ENCODE measurements at places on chromosomes 16 and 17.

DNA sequence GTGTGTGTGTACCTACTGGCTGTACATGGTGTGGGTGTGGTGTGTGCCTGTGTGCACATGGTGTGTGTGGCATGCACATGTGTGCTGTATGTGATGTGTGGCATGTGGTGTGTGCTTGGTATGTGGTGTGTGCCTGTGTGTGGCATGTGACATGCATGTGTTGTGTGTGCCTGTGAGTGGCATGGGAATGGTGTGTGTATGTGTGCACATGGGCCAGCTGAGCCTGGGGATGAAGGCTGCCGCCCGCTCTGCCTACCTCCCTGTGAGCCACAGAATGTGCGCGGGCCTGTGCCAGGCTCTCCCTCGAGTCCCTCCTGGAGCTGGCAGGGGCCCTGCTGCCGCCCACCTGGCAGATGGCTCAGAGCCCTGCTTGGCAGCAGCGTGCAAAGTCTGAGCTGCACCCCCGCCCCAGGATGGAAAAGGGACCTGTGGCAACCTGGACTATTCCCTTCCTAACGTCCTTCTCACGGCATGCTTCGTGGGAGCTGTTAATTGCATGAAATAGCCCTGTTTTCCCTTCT, 9.3 kb downstream of the PRSS27 start:
- DNase-seq = no peak

DNA sequence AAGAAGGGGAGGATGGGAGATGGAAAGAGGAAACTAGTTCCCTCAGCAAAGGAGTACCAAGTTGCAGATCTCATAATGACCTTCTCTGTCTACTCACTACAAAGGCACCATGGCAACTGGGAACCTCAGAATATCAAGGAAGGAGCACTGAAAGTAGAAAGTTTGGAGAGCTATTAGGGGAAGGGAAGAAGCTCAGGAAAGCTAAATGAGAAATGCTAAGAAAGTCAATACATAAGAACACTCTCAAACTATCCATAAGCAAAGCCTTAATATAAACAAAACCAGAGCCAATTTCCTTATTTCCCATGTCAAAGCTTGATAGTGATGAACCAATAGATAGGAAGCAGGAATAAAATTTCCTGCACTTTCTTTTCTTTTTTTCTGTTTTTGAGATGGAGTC, 57.9 kb upstream of the C17orf78 start:
- no peak for DNase-seq

- DNase-seq = no peak
These were observed 251.7 kb downstream of the CPPED1 start for GRCh38 chr16:12551946-12552345.

DNA sequence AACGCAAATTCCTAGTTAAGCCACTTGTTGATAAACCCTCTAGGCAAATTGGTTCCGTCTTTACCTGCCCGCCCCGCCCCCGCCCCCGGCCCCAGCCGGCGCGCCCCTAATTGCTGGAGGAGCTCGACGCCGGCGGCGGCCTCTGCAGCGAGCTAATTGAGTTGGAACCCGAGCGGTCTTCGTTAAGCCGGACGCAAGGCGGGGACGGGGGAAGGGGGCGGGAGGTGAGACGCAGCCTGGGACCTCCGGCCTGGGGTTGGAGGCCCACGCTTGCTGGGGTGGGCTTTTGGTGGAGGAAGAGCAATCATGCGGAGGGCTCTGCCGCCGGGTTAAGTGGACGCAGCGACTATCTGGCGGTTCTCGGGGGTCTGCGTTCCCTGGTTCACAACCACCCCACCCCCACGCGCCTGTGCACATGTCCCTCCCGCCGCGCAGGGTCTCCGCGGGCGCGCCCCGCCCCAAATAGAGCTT, 12.7 kb upstream of the FOXF1 start:
- DNase-seq = no peak

DNA sequence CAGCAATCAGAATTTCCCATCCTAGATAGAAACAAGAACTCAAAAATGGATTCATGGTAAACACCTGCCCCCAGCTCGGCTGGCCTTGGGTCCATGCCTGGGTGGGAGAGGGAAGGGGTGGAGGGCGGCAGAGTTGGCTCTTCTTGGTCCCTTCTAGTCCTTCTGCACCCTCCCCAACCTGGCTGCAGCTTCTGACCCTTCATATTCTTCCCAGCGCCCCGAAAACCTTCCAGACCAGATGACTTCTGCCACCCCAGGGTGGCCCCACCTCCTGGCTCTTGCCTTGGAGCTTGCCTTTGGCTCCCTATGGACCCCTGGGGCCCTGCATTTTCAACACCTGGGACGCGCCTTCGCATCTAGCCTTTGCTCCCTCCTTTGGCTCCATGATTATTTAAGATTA, 5.4 kb upstream of the GJD3 start:
- DNase-seq = no peak

GRCh38 chr17:34098699-34099098, 156.4 kb upstream of the CCL2 start:
- no peak for DNase-seq

DNA sequence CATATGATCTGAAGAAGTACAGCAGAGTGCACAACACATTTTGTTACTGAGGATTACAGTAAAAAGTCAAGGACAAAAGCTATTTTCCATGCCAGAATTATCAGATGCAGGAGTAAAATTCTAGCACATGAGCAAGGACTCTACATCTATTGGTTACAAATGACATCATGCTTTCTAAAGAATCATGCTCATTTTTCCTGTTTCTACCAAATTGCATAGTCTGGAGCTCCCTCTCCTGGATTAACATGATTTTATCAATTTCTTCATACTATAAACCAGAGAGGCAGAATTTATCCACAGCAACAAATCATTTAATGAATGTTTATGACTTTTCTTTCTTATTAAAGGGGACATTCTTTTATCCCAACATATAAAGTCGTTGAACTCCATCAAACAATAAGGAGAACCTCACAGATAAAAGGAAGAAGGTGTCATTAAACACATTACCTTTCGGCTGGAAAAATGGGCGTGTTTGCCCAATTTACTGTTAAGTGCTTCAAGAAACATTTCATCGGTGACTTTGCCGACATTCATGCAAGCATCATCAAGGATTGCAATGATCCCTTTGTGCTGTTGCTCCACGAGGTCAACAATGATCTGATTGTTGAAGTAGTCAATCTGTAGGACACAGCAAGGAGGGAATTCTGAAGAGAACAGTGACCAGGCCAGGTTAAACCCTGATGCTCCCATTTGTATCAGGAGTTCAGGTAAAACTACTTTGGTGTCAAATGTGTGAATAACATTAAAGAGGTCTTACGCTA, 121.7 kb downstream of the MYO1D start:
- peak; percentile 65 for DNase-seq

DNA sequence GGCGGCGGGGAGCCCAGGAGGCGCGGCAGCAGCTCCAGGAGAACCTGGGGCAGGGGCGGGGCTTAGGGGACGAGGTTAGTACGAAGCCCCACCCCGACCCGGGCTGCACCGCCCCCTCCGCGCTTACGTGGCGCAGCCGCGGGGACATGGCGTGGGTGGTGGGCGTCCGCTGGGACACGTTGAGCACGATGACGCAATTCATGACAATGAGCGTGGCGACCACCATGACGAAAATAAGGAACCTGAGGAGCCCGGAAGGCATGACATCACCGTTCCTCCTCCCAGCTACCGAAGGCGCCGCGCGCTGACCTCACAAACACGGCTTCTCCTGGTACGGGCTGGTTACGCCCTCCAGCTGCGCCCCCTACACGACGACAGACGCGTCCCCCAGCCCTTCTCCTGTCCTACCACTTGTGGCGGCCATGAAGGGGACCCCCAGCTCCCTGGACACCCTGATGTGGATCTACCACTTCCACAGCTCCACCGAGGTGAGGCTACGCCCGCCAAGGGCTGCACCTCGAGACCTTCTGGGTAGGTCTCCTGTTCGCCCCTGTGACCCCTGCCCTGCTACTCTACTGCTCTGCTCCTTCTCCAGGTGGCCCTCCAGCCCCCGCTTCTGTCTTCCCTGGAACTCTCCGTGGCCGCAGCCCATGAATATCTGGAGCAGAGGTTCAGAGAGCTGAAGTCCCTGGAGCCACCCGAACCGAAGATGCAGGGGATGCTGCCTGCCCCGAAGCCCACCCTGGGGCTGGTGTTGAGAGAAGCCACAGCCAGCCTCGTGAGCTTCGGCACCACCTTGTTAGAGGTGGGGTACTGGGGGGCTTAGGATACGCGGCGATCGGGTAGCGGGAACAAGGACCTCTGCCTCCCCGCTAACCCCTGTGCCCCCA, at the start of gene C17orf107:
TSS of gene C17orf107 (plus strand) at position 196 of the 890 bp plus-strand sequence. CDS start at position 423, 227 bp downstream.
- no peak for DNase-seq

- DNase-seq = no peak
These were observed 62.4 kb upstream of the ATF7IP2 start for GRCh38 chr16:10323528-10323869.

GRCh38 chr16:46833460-46833800, 2.5 kb upstream of the C16orf87 start:
- no peak for DNase-seq

GRCh38 chr17:2485543-2485942, 26.1 kb downstream of the METTL16 start:
- DNase-seq = no peak
